Ecto neural progenitor cell (in vitro differentiated cells): ENCODE measurements at places on chromosomes 7 and 10.

GRCh38 chr7:42720012-42720411 is 191.9 kb downstream of the C7orf25 start:
- no peak for DNase-seq

DNA sequence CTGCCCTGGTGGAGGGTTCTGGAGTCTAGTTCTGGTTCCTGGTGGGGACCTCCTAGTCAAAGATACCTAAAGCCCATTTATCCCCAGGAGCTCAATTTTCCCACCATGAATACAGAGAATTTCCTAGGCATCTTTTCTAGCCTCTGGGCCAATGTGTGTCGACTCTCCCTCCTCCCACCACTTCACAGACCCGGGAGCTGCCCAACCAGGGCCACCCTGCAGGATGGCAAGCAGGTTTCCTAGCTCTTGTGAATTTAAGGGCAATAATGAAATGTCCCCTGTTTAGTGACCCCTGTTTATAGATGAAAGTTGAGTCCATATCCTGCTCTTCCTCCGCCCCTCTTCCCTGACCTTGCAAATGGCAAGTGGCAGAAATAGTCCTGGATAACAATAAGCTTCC is 9.4 kb downstream of the DLX5 start:
- no peak for DNase-seq

- DNase-seq: no peak
These were observed 267.2 kb downstream of the TFEC start for GRCh38 chr7:115763347-115763746.

DNA sequence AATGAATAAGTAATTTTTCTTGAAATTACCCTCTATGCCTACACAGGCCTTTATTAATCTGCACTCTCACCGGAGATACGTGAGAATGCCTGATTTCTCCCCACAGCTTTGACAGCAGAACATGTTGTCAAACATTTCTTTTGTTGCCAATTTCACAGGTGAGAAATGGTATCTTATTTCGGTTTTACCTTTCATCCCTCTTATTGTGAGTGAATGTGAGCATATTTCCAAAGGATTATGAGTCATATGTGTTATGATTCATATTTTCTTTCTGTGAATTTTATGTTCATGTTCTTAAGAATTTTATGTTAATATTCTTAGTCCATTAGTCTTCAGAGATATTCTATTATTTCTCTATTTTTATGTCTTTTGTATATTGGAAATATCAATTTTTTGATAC is 965.1 kb downstream of the CCSER2 start:
- no peak for DNase-seq

- DNase-seq: no peak
These were observed 66.8 kb downstream of the LANCL2 start for GRCh38 chr7:55431898-55432297.

DNA sequence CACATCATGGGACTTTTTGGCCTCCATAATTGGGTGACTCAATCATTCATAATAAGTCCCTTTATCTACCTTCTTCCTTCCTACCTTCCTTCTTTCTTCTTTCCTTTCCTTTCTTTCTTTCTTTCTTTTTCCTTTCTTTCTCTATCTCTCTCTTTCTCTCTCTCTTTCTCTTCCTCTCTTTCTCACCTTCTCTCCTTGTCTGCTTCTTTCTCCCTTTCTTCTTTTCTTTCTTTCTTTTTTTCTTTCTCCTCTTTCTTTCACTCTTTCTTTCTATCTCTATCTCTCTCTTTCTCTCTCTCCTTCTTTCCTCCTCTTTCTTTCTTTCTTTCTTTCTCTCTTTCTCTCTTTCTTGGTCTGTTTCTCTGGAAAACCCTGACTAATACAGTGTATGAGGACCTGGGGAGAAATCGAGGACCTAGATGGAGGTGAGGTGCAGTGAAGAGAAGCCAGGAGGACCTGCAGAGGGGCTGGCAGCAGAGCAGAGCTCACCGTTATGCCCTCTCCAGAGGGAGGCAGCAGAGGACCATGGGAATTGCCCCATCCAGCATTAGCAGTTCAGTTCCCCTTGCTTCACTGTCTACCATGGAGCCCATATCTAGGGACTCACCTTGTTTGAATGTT is 52.7 kb upstream of the BTRC start:
- DNase-seq: no peak

DNA sequence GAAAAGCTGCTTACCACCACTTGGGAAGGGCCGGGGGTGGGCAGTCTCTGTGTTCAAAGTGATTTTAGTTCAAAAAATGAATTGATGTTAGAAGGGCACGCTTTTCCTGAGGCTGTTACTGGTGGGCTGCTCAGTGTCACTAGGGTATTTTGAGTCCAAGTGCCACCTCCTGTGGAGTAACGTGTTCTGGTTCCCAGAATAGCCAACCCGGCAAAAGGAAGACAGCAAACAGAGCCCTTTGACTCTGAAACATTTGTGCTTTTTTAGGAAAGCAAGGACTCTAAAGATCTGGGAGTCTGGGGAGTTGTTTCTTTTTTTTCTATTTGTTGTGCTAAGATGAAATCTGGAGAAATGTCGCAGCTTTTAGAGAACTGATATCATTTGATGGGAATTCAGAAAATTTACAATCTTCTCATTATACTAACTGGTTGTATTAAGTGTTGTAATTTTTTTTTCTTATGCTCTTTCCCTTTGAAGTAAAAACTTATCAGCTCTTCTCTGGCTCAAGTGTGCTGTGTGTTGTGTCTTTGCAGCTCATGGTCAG is 66.2 kb downstream of the MKX start:
- no peak for DNase-seq

GRCh38 chr7:28410628-28411531 is 1.4 kb upstream of the CREB5 start:
- peak; percentile 61 for DNase-seq
